Activated naive CD4-positive, alpha-beta T cell treated with anti-CD3 and anti-CD28 coated beads, Interleukin-2, amount 50 U/mL, for 72 hours (primary cell): ENCODE measurements at places on chromosomes 6 and 20.

- DNase-seq = no peak
Observed at GRCh38 chr20:63223121-63223825, 7.3 kb upstream of the YTHDF1 start.

- DNase-seq = no peak
Observed at GRCh38 chr20:44402391-44403193, 47.1 kb downstream of the HNF4A start.

- DNase-seq = no peak
Observed at GRCh38 chr6:24749297-24749696, 25.4 kb upstream of the GMNN start.

GRCh38 chr6:35722121-35722761, 14.6 kb upstream of the ARMC12 start:
- DNase-seq = no peak
